ENCODE measurements at places on chromosomes 7 and 10.

GRCh38 chr7:141045126-141045841 is 28.6 kb upstream of the TMEM178B start:
- DNase-seq = no peak

DNA sequence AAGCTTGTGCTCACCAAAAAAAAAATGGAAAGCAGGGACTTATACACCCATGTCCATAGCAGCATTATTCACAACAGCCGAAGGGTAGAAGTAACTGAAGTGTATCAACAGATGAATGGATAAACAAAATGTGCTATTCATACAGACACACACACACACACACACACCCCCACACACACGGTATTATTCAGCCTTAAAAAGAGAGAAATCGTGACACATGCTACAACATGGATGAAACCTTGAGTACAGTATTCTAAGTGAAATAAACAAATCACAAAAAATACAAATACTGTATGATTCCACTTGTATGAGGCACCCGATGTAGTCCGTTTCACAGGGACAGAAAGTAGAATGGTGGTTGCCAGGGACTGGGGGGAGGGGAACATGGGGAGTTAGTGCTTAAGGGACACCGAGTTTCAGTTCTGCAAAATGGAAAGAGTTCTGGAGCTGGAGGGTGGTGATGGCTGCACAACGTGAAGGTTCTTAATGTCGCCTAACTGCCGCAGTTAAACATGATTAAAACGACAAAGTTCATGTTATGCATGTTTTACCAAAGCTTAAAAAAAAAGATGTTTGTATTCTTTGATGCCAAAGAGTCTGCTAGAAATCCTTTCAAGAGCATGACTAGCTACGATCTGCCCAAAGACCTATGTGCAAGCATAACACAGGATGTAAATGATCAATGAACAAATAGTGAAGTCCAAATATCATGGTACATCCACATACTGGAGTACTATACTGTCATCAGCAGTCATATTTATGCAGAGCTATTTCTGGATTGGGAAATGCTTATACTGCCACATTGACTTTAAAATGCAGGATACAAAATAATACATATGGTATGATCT is 7.2 kb downstream of the TNS3 start:
- DNase-seq = no peak

GRCh38 chr10:97378933-97379921 is 21.9 kb downstream of the RRP12 start:
- DNase-seq = no peak

DNA sequence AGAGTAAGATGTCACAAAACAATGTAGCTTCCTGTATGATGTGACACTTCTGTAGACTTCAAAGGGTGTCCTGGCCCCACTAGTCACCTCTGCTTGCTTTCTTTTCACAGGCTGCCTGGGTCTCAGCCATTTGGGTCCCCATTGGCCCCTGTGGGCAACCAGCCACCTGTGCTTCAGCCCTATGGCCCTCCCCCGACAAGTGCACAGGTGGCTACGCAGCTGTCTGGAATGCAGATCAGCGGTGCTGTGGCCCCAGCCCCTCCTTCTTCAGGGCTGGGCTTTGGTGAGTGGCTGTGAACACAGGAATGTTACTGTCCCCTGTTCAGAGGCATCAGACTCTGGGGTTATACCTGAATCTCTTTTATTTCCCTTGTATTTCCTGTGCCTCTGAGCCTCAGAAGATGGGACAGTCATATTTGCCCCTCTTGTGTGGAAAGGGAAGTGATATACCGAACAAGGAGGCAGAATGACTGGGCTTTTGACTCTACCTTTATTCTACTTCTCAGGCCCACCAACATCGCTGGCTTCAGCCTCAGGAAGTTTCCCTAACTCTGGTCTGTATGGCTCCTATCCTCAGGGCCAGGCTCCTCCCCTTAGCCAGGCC is 15.4 kb downstream of the SEC24C start:
- DNase-seq = no peak

DNA sequence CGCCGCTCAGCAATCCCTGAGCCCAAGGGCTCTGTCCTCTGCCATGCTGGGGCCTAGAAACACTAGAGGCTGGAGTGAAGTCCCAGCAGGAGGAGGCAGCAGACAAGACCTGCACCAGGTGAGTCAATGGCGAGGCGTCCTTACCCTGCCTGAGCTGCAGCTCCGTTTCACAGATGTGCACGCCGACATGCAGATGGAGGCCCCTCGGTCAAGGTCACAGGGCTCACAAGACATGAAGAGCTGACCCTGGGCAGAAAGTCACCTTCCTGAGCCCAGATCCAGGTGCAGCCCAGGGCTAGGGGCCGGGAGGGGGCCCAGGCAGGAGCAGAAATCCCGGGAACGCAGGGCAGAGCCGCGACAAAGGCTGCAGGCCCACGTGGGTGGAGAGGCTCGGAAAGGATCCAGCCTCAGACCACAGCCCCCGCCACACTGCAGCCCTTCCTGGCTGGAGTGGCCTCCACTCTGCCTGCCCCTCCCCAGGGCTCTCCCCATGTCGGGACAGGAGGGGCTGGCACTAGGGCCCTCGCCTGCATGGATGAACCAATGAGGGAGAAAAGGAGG is 23.8 kb downstream of the PDGFA start:
- DNase-seq = no peak

DNA sequence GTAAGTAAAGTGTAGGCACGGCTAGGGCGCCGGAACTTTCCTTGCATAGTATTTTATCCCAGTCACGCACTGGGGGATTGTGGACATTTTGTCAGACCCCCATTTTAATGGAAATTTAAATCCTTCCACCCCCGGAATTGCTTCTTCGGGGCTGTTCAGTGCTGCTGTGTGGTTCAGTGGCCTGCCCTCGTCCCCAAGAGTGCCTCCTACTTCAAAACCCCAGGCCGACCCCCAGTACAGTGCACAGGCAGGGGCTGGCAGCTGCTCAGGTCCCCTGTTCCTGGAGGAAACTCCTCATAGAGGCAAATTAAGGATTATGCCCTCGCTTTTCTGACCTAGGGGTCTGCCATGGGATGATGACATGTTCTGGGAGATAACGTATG is 94.5 kb downstream of the PTPRE start:
- peak; percentile 9 for DNase-seq

- DNase-seq = no peak
Measured at GRCh38 chr10:65769828-65770227, 1156.0 kb upstream of the LRRTM3 start.

GRCh38 chr7:95999481-95999880 is 227.1 kb downstream of the DYNC1I1 start:
- no peak for DNase-seq

Measured in omental fat pad (tissue), 4 donors.